Ovary (tissue), 10 donors: ENCODE measurements at places on chromosomes 6 and 20. TPM values are rescaled to one million over a fixed set of nuclear protein-coding genes. Genes with fewer than 3 reads are reported as not detected.

CCM2L gene
- total RNA-seq: 9.5 TPM

C6orf58 gene
- total RNA-seq: not detected

SNAI1 gene
- 3.3 TPM for total RNA-seq

TMEM217 gene
- 2.1 TPM for total RNA-seq

HLA-DMB gene
- total RNA-seq: 39.1 TPM

NNAT gene
- not detected for total RNA-seq

MANEA gene
- total RNA-seq: 8.5 TPM

NTSR1 gene
- not detected for total RNA-seq

MUC21 gene
- not detected for total RNA-seq

DEFB121 gene
- not detected for total RNA-seq

SMLR1 gene
- 0.08 TPM for total RNA-seq

SYNGAP1 gene
- 33.5 TPM for total RNA-seq

STMND1 gene
- not detected for total RNA-seq

TRIM40 gene
- total RNA-seq: not detected

FOXQ1 gene
- 0.82 TPM for total RNA-seq

LYRM2 gene
- total RNA-seq: 24.3 TPM

RAET1L gene
- not detected for total RNA-seq

KCNQ5 gene
- total RNA-seq: 0.80 TPM

PI16 gene
- total RNA-seq: 0.30 TPM

BANF2 gene
- total RNA-seq: not detected

MLN gene
- total RNA-seq: not detected

OTOR gene
- total RNA-seq: not detected

SLPI gene
- 24.7 TPM for total RNA-seq

NOX3 gene
- not detected for total RNA-seq

ALDH5A1 gene
- total RNA-seq: 17.0 TPM

LGSN gene
- 0.08 TPM for total RNA-seq

TSHZ2 gene
- total RNA-seq: 55.0 TPM

RIMS4 gene
- total RNA-seq: 6.8 TPM

DNAH8 gene
- 0.08 TPM for total RNA-seq

CASS4 gene
- total RNA-seq: 3.0 TPM

OLIG3 gene
- total RNA-seq: not detected

COL11A2 gene
- 0.92 TPM for total RNA-seq

MROH8 gene
- total RNA-seq: 2.3 TPM

SLC35D3 gene
- total RNA-seq: not detected

APOM gene
- 3.7 TPM for total RNA-seq

C20orf141 gene
- not detected for total RNA-seq

DPPA5 gene
- total RNA-seq: not detected

COL12A1 gene
- total RNA-seq: 277 TPM

CALHM4 gene
- not detected for total RNA-seq

NRM gene
- 8.5 TPM for total RNA-seq

CARMIL1 gene
- 11.1 TPM for total RNA-seq

MYLK2 gene
- not detected for total RNA-seq

IGF2R gene
- 54.8 TPM for total RNA-seq

SRMS gene
- total RNA-seq: not detected

HCK gene
- total RNA-seq: 3.3 TPM

MAP7 gene
- 2.6 TPM for total RNA-seq

SLC32A1 gene
- not detected for total RNA-seq

IL17A gene
- total RNA-seq: not detected

PHACTR2 gene
- 56.0 TPM for total RNA-seq

TRIM39 gene
- 13.2 TPM for total RNA-seq

MTFR2 gene
- total RNA-seq: 0.60 TPM
